Stimulated activated CD4-positive, alpha-beta T cell treated with anti-CD3 and anti-CD28 coated beads, Interleukin-15, amount 100 ng/mL, for 48 hours (primary cell): ENCODE measurements at places on chromosomes 7 and 10.

- no peak for DNase-seq
Observed at GRCh38 chr10:98030093-98030821, at the start of gene CRTAC1. Gene CRTAC1, minus strand, starts transcription at chr10:98030621. Its CDS starts 149 bp downstream, at chr10:98030472.

- DNase-seq = no peak
Observed at GRCh38 chr10:65291286-65291685, 1634.5 kb upstream of the LRRTM3 start.

DNA sequence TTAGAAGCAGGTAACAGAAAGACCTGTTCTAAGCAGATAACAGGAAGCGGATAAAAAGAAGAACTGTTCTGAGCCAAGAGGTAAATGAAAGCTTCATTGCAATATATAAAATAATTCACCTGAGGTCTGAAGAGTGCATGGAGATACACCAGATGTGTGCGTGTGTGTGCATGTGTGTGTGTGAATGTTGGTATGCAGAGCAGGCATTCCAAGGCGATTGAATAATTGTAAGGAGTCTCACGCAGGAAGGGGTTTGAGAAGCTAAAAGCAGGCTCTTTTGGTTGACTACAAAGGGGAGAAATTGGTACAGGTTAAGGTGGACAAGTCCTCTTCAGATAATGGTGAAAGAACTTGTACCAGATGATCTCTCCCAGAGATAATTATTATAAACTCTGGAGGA, 450.6 kb downstream of the DNAJB9 start:
- DNase-seq = no peak

DNA sequence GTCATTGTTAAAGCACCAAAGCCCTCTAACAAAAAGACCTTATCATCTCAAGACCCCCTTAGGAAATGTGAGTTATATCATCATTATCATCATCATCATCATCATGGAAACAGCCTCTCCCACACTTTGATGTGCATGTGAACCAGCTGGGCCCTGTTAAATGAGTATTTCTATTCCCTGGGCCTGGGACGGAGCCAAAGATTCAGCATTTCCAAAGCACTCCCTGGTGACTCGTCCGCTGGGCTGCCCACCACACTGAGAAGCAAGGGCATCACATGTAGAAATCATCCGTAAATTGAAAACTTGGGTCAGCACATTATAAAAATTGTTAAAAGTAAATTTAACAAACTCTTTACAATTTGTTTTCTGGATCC, 88.6 kb downstream of the PTPRN2 start:
- no peak for DNase-seq

GRCh38 chr7:98119256-98119918, 12.7 kb downstream of the LMTK2 start:
- no peak for DNase-seq

GRCh38 chr7:133124974-133125373, 43.1 kb upstream of the CHCHD3 start:
- DNase-seq = no peak

DNA sequence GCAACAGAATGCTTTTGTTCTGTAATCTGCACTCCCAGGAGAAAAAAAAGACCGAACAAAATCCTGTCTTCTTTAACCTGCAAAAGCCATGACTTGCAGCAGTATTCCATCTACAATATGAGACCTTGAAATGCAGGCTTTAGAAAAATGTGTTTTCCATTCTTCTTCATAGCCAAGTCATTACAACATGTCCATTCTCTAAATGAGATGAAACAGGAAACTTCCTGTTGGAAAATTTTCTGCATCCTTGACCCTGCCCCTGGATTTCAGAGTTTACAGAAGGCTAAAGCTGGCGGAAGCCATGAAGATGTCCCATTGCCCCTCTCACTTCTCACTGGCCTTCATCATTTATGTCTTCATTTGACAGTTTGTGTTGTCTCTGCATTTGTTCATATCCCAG, 546.4 kb downstream of the TNS3 start:
- no peak for DNase-seq

DNA sequence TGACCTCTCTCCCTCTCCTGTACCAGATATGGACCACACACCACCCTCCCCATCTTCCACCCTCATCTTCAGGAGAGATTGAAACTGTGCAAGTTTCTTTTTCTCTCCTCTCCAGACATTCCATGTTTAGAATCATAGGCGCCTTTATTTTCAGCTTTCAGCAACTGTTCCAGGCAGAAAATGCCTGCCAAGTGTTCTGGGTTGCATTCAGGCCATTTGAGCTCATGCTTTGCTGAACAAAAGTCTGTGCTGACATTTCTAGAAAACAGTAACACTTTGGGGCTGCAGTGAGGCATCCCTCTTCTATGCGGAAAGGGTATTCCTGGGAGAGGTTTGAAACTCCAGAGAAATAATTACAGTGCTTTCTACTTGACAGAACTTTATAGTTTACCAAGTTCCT, 361.7 kb downstream of the GPAM start:
- DNase-seq = no peak

GRCh38 chr10:116526219-116526618, 19.5 kb upstream of the PNLIP start:
- DNase-seq = no peak

DNA sequence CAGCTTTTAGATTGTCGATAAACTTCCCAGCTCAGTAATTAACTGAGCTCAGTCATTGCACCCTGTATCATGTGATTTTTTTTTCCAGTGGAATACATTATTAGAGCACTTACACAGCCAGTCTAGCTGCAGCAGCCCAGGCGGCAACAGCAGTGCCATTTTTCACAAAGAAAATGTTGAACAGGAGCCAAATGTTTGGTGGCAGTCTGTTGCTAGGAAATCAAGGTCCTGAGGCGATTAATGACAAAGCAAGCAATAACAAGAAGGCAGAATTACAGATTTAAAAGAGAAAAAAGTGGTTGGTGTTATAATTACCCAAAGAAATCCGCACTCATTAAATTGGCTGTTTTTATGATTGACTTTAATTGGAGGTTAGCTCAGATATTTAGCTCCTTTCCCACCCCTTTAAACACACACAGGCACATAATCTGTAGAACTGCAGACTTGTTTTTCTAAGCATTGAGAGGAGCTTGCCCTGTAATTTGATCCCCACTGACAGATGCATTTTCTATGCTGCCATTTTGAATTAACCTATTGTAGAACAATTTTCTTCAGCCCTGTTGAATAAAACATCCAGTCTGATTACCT, 267.4 kb downstream of the ADK start:
- DNase-seq = no peak

GRCh38 chr10:20972925-20973324, 75.8 kb upstream of the NEBL start:
- DNase-seq = no peak

DNA sequence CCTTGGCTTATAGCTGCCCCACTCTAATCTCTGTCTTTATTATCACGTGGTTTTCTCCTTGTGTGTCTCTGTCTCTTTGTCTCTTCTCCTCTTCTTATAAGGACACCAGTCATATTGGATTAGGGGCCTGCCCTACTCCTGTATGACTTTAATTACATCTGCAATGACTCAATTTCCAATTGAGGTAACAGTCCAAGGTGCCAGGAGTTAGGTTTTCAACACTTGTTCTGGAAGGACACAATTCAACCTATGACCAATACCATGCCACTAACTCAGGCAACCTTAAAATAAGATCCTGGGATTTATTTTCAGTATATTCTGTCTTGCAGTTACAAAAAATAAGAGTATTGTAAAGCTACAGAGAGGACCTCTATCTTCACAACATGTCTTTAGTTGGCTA, 21.6 kb upstream of the MET start:
- no peak for DNase-seq

- DNase-seq = no peak
Observed at GRCh38 chr10:25817200-25817599, 116.8 kb upstream of the MYO3A start.

DNA sequence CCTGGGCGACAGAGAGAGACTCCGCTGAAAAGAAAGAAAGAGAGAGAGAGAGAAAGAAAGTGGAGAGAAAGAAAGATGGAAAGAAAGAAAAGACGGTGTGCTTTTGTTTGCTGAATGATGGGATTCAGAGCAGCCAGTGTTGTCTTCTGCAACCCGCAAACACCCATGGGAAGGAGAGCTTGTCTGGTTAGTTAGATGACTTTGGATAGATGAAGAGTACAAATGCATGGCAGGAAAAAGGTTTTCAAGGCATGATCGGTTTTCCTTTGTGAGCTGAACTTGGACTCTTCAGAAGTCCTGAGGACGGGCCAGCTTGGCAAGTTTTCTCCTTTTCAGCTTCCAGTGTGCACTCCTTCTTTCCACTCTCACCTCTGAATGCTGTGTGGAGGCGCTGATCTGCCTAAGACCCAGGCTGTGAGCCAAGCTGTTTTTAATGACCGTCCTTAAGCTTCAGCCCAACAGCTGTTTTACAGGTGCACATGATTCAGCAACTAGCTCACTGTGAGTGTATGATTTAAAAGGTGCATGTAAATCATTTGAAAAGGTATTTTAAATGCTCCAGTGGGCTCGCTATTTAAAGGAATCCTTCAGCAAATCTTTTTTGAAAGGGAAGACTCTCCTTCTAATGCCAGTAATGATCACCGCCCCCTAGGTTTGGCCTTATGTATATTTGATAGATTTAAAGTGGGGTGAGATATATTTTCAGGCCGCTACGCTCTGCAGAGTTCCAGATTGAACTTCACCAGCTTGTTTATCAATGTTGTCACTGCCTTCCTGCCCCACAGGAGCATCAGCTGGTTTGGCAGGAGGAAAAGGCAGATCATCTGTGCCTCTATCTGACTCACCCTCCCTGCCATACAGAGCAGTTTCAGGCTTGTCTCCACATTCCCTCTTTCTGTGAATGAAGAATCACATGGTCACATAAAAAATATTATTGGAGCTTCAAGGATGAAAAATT, 115.0 kb downstream of the PLXDC2 start:
- DNase-seq = no peak

GRCh38 chr7:79293655-79294142, 159.8 kb downstream of the MAGI2 start:
- DNase-seq = no peak

GRCh38 chr7:125279961-125280360, 350.3 kb upstream of the POT1 start:
- DNase-seq = no peak

- no peak for DNase-seq
Observed at GRCh38 chr7:66247380-66248078, 42.4 kb downstream of the TPST1 start.

DNA sequence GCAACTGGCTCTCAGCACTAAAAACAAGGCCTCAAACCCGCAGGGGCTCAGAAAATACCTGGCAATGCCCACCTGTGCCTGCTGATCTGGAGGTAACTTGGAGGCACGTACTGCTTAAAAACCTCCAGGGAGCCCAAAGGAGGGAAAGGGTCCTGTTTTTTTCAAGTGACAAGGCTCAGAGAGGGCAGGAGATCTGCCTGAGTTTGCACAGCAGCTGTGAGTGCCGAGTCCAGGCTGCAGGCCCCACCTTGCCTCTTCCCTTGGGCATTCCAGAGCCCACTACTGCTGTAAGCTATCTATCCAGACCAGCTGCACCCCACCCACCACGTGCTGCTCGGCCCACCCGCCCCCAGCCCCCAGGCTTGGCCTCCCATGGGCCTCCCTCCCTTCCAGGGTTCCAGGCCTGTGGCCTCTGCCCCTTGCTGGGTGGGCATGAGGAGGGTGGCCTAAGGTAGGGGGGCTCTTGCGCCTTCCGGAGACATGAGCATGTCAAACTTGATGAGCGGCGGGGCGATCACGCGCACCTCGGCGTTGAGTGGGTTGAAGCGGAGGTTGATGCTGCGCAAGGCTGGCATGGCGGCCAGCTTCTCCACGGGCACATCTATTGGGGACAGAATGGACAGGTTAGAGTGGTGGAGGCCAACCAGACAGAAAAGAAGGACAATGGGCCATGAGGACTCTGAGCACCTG, 17.2 kb upstream of the NPFFR1 start:
- no peak for DNase-seq

DNA sequence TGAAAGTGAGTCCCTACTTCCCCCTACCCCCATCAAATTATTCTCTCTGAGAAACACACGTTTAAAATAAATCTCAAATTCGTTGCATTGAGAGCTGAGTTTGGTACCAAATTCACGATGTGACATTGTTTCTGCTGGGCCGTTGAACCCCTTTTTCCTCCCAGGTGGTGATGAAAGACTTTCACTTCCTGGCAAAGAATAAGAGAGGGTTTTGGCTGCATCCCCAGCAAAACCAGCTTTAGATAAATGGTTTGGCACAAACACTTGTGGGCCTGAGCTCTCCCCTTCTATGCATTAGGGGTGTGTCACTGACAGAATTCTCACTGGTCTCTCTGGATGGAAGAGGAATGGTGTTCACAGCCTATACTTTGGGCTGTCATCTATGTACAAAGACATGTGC, 8.8 kb upstream of the DNTT start:
- DNase-seq = no peak

- DNase-seq = peak; percentile 81
Observed at GRCh38 chr10:72334825-72335393, 19.8 kb downstream of the DNAJB12 start.

DNA sequence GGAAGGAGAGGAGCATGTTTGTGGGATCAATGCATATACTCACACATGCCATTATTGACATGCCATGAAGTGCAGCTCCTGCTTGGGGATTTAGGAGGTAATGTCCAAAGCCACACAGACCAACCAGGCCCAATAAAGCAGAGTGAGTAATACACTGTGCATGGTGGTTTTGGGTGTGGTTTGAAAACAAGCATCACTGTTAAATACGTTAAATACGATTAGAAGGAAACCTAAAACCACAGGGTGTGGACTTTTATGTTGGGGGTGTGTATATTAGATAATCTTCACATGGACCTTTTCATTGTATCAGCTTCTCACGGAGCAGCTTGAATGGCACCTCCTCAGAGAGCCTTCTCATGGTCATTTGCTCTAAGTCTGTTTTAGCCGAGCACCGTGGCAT, 10.4 kb upstream of the EIF3A start:
- DNase-seq = no peak

GRCh38 chr7:22633286-22633953, 93.6 kb upstream of the IL6 start:
- no peak for DNase-seq

DNA sequence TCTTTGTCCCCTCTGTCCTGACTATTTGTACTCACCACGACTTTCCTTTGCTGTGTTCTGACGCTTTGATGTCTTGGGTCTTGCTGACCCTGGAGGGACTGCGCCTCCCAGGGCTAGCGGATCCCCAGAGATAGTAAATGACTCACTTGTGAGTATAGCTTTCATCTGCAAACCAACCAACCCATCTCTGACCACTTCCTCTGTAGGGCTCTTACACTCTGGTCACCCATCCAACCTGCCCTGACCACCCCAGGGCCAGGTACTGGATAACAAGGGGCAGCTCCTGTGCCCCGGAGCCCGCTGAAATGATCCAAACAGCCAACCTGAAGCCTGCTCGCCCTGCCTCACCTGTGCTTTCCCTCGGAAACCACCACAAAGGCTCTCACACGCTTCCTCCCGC, 125.2 kb upstream of the CARD11 start:
- no peak for DNase-seq

- no peak for DNase-seq
Observed at GRCh38 chr10:44467900-44468299, 83.0 kb upstream of the CXCL12 start.

GRCh38 chr7:7051206-7051877, 131.0 kb upstream of the C1GALT1 start:
- no peak for DNase-seq
